ENCODE measurements at places on chromosomes 7 and 10. TPM values are rescaled to one million over a fixed set of nuclear protein-coding genes. Genes with fewer than 3 reads are reported as not detected.

Gene SORCS3
- not detected for total RNA-seq

Gene CHRM2
- not detected for total RNA-seq

GRCh38 chr7:17640730-17641377 is 299.4 kb downstream of the SNX13 start:
- DNase-seq, result no peak
- H3K36me3 ChIP-seq, result no peaks in the 10 kb centered on the region
- H3K27me3 ChIP-seq, result no peaks in the 10 kb centered on the region
- no peak overlapping the region for H3K4me3 ChIP-seq
- H3K4me1 ChIP-seq, result no peaks in the 10 kb centered on the region
- no peak overlapping the region for H3K27ac ChIP-seq

- H3K36me3 ChIP-seq, result no peaks in the 10 kb centered on the region
- no peak overlapping the region for H3K27ac ChIP-seq
- H3K27me3 ChIP-seq, result no peaks in the 10 kb centered on the region
- H3K4me3 ChIP-seq, result no peak overlapping the region
These were observed 537.4 kb downstream of the AUTS2 start for GRCh38 chr7:70135656-70136055.

GRCh38 chr7:41912851-41913567 is 210.1 kb upstream of the INHBA start:
- no peak for DNase-seq
- no peaks in the 10 kb centered on the region for H3K27me3 ChIP-seq
- no peak overlapping the region for H3K27ac ChIP-seq
- H3K36me3 ChIP-seq, result no peaks in the 10 kb centered on the region
- peaks cover 6% of the 10 kb centered on the region for H3K4me1 ChIP-seq

Data from aorta (tissue), 5 donors.